ENCODE measurements at places on chromosomes 2 and 18.
A peak's percentile ranks its signal among the peaks of the same experiment; 100 is the strongest.

GRCh38 chr2:234725528-234726264 is 226.1 kb upstream of the SH3BP4 start:
- DNase-seq: no peak

GRCh38 chr18:7987284-7987976 is 420.3 kb downstream of the PTPRM start:
- DNase-seq: no peak

DNA sequence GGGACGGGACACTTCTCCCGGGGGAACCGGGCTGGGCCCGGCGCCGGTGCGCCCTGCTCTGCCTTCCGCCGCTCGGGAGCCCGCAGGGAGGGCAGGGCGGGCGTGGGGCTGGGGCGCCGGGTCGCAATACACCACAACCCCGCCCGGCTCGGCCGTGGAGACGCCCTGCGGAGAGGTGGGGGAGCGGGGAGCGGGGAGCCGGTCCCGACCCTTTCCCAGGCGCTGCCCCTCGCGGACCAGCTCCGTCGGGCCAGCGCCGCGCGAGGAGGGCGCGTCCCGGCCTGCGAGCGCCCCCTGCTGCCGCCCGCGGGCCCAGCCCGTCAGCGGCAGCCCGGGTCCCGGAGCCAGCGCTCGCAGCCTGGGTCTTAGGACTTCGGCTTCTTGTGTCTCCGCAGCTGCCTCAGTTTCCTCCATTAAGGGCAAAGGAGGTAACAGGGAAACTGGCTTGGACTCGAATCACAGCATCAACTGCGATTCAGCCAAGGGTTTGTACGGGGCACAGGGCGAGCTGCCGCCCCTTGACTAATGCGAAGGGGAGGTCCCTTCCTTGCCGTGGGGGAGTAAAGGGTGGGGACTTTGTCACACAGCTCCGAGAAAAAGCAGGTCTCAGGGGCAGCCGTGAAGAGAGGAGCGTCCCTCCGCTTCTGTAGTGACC is 635 bp upstream of the ADRA2B start:
- peak; percentile 63 for DNase-seq

- DNase-seq: no peak
Observed at GRCh38 chr2:240412975-240413812, 22.3 kb upstream of the GPC1 start.

DNA sequence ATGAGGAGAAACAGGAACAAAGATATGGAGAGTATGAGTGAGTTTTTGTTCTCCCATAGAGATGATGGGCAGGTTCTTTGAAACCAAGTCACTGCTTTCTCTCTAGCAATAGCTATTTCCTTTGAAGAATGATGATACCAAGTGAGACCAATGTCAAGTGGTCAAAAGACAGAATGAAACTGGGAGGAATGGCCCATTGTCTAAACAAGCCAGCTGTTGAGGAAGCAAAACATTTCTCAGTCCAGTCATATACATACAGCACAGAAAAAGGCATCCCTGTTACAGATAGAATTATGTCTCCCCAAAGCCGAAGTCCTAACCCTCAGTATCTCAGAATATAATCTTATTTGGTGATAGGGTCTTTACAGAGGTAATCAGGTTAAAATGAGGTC is 66.1 kb upstream of the EPC2 start:
- DNase-seq: no peak
